Spleen (tissue), 13 donors: ENCODE measurements at places on chromosomes 4 and X. TPM values are rescaled to one million over a fixed set of nuclear protein-coding genes. Genes with fewer than 3 reads are reported as not detected.

GRCh38 chrX:10030570-10030969 is 63.4 kb downstream of the CLDN34 start:
- H3K27me3 ChIP-seq = no peaks in the 10 kb centered on the region
- no peak overlapping the region for H3K27ac ChIP-seq
- no peaks in the 10 kb centered on the region for H3K4me1 ChIP-seq
- no peaks in the 10 kb centered on the region for H3K36me3 ChIP-seq
- H3K4me3 ChIP-seq = no peak overlapping the region
- DNase-seq = no peak

DNA sequence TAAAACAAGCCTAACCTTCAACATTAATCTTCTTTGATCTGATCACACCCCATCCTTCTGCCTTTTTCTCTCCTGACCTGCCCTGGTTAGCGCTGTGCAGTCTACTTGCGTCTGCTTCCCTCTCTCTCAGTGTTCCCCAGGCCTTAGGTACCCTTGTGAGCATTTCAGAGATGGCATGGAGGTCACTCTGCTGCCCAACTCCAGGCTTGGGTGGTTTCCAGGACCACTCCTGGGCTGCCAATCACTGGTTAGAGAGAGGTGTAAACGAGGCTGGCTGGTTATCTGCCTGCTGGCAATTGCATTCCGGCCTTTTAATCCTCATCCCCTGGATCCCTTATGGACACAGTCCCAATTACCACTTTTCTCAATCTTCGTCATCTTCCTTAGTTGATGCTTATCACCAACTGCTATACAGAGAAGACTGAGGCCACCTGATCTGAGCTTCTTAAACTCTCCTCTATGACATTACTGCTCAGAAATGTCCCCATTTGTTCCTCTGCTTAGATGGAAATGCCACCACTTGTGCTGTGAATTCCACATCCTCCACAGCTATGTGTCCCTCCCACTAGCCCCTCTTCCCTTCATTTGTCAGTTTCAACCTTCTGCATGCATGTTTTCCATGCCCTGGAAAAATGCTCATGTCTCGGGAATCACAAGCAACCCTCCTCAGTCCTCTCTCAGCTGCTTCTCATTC is 29.0 kb upstream of the BCLAF3 start:
- H3K27ac ChIP-seq = no peak overlapping the region
- no peaks in the 10 kb centered on the region for H3K36me3 ChIP-seq
- H3K4me1 ChIP-seq = no peaks in the 10 kb centered on the region
- H3K4me3 ChIP-seq = no peak overlapping the region
- no peaks in the 10 kb centered on the region for H3K27me3 ChIP-seq
- DNase-seq = no peak

DNA sequence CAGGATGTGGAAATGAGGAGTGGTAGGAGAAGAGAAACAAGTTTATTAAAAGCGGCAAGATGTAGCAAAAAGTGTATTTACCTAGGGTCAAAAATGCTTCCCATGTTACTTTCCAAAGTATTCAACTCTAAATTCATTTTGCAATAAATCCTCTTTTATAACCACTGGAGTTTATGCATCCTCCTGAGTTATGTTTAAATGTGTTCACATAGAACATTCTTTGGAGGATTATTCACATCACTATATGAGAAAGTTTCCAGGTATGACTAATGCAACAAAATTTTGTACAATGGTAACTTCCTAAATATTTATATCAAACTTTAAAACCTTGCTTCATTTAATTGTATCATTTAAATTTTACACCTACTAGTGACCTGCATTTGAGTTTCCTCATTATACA is 870.6 kb upstream of the SLIT2 start:
- no peaks in the 10 kb centered on the region for H3K4me1 ChIP-seq
- no peaks in the 10 kb centered on the region for H3K27me3 ChIP-seq
- H3K4me3 ChIP-seq = no peak overlapping the region
- no peaks in the 10 kb centered on the region for H3K36me3 ChIP-seq

DNA sequence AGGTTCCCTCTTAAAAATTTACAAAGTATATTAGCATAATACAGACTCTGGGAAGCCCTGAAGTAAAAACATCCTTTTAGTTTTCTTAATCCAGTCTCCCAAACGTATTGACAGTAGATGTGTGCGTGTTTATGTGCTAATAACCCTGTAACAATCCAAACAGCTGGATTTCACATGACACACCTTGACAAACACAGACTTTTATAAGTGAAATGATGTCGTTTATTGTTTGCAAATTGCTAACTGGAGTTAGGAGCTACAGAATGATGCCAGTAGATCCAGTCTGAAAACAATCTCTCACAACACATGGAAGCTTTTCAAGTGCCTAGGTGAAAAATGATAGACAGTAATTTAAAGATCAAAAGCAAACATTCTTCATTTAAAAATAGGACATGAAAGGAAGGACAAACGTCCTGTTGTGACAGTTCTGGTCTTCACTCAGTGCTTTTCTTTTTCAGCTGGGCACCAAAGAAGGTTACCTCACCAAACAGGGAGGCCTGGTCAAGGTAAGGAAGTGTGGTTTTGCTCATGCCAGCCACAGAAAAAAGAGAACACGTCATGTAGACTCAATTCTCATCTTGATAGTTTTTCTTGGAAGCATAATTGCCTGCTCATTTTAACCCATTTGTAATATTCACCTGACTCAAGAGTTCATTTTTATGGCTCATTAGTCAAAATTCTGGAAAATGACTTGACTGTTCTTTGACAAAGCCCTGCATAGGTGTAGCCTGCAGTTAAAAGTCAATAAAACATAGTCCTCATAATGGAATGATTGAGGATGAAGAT is 32.9 kb downstream of the LAMTOR3 start:
- peaks cover 47% of the 10 kb centered on the region for H3K36me3 ChIP-seq
- H3K27ac ChIP-seq = peak overlapping the region; percentile 10
- no peak overlapping the region for H3K4me3 ChIP-seq
- peaks cover 31% of the 10 kb centered on the region for H3K4me1 ChIP-seq
- no peak for DNase-seq

- peaks cover 4% of the 10 kb centered on the region for H3K4me1 ChIP-seq
- DNase-seq = no peak
- no peaks in the 10 kb centered on the region for H3K27me3 ChIP-seq
Observed at GRCh38 chrX:1380672-1381233, 11.2 kb downstream of the SLC25A6 start.

DNA sequence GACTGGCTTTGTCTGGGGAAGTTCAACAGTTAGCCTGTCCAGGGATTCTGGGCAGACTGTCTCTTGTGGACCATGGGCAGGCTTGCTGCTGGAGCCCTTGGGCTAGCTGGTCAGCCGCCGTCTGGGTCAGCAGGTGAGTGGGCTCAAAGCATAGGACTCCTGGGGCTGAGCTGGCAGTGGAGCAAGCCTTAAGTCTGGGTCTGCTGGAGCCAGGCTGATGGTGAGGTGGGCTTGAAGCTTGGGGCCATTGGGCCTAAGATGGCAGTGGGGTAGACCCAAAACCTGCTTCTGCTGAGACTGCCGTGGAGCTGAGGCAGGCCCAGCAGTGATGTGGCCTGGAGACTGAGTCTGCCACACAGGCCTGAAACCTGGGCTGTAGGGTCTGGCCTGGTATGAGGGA is 645.1 kb downstream of the RAPGEF2 start:
- no peak overlapping the region for H3K27ac ChIP-seq
- no peak overlapping the region for H3K4me3 ChIP-seq
- H3K36me3 ChIP-seq = no peaks in the 10 kb centered on the region

DNA sequence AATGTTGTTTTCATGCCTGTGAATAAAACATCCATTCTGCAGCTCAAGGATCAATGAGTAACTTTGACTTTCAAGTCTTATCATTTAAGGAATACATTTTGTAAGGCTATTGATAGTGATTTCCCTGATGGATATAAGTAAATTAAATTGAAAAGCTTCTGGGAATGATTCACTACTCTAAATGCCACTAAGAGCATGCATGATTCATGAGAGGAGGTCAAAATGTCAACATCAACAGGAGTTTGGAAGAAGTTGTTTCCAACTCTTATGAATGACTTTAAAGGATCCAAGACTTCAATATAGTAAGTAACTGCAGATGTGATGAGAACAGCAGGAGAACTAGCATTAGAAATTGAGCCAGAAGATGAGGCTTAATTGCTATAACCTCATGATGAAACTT is 1487.3 kb downstream of the PCDH7 start:
- no peak for DNase-seq
- no peaks in the 10 kb centered on the region for H3K36me3 ChIP-seq
- H3K4me1 ChIP-seq = no peaks in the 10 kb centered on the region
- H3K27me3 ChIP-seq = no peaks in the 10 kb centered on the region

The ZMAT1 gene
- 19.1 TPM for total RNA-seq

The XKRX gene
- 1.7 TPM for total RNA-seq

The MAGEA12 gene
- not detected for total RNA-seq
